ENCODE measurements at places on chromosomes 2 and 18.

- DNase-seq = no peak
These were observed 36.9 kb upstream of the TANC1 start for GRCh38 chr2:158931572-158931971.

GRCh38 chr18:33560686-33561370 lies 17.2 kb upstream of the ASXL3 start:
- DNase-seq = no peak

- DNase-seq = no peak
These were observed 66.3 kb downstream of the NCKAP1 start for GRCh38 chr2:182971820-182972547.

GRCh38 chr2:37764739-37765138 lies 93.3 kb upstream of the CDC42EP3 start:
- no peak for DNase-seq

DNA sequence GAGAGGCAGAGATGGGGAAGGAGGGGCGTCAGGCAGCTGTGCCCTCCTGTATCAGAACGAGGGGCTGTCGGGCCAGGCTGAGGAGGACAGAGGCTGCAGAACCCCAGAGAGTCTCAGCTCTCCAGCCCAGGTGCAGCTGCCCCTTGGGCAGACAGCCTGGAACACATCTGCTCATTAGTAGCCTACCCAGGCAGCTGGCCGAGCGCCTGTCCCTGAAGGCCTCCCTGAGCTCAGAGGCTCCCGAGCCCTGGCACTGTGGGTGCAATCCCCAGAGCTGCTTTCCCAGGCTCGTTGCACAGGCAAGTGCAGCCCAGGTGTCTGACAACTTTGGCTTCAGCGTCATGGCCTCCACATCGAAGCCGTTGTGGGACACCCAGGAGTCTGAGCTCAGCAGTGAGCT lies 13.1 kb upstream of the TMEM185B start:
- no peak for DNase-seq

DNA sequence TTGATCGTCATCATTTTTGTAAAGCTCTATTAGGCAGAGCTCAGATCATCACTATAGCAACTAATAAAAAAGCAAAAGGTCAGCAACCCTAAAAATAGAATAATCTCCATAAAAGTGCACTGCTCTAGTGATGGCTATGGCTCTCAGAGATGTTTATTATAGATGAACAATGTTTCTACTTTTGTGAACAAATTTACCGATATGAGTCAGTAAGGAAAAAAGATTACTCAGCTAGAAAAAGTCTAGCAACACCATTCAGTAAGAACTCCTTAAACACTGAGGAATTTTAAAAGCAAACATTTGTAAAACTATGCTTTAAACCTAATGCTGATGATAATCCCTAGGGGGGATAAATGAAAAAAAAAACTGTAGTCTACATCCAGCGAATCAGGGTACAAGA lies 69.6 kb downstream of the ACVR1C start:
- DNase-seq = no peak

GRCh38 chr2:19899985-19900930 lies 1.5 kb downstream of the TTC32 start:
- no peak for DNase-seq

DNA sequence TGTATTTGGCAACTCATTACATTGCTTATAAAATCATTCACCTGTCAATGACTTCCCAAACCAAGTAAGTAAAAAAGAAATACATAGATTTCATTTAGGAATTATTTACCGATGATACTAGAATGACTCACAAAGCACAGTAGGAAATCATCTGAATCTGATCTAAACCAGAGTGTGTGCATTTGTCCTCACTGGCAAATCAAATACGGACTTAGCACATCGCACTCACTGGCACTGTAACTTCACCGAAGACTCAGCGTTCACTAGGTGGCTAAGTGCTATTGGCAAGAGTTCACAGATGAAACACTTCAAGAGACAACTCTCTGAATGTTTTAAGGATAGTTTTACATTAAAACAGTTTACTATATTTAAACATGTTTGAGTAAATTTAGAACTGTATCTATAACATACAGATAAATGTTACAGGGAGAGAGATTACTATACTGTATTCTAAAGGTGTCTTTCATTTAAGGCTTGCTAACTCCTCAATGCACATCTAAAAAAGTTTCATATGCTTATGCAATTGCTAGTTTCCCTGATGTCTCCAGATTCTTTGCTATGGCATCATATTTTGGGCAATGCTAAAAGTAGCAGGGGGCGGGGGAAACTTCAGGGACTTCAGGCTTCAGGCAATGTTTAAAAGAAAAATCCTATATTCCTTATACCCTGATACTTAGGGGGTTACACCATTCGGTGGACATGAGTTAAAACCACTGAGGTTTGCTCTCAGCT lies 48.8 kb downstream of the STK39 start:
- no peak for DNase-seq

DNA sequence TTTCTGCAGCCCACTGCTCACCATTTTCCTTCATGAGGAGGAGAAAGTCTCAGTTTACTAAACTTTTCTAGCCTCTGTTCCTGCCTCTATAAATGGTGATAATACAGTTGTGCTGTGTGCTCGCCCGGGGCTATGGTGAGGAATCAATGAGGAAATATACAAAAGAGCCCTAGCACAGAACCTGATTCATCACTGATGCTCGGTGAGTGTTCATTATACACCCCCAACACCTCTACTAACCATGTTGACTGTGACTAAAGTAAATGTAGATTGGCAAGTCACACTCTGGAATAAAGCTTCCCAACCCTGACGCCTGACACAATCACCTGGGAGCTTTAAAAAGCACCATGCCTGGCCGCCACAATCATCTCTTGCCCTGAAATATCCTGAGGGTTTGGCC lies 118.8 kb upstream of the CYP1B1 start:
- no peak for DNase-seq

DNA sequence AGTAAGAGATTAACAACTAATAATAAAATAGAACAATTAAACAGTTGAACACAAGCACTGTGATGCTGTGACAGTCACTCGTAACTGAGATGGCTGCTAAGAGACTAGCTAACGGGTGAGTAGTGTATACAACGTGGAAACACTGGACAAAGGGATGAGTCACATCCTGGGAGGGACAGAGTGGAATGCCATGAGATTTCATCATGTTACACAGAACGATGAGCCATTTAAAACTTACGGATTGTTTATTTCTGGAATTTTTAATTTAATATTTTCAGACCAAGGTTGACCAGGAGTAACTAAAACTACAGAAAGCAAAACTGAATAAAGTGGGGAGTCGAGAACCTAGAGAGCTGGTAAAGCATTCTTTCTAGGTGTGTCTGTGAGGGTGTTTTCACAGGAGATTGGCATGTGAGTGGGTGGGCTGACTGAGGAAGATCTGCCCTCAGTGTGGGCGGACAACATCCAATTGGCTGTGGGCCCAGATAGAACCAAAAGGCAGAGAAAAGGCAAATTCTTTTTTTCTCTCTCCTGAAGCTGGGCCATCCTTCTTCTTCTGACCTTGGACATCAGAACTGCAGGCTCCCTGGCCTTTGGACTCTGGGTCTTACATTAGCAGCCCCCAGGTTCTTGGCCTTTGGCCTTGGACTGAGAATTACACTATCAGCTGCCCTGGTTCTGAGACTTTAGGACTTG lies 14.6 kb downstream of the TMSB10 start:
- no peak for DNase-seq

GRCh38 chr18:57559314-57559713 lies 27.2 kb downstream of the FECH start:
- no peak for DNase-seq
